ENCODE measurements at places on chromosomes 16 and 17. TPM values are rescaled to one million over a fixed set of nuclear protein-coding genes. Genes with fewer than 3 reads are reported as not detected.

- no peak for DNase-seq
These were observed 55.9 kb downstream of the STX8 start for GRCh38 chr17:9519583-9520272.

DNA sequence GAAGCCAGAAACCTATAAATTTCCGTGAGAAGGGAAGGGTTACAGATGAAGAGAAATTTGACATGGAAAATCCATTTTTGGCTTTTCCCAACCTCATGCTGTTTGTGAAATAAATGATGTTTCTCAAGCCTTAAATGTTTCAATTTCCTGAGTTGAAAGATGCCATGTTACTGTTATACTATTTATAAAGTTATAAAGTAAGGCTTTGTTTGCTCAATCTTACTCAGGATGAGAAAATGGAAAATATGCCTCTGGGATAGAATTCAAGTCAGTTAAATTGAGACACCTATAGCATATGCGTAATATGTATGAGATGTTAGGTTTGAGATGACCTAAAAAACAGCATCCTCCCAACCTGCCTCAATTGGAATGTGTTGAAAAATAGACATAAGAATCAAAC, 19.9 kb upstream of the FAM20A start:
- no peak for DNase-seq

- no peak for DNase-seq
These were observed 4.5 kb upstream of the NR1D1 start for GRCh38 chr17:40104594-40105486.

DNA sequence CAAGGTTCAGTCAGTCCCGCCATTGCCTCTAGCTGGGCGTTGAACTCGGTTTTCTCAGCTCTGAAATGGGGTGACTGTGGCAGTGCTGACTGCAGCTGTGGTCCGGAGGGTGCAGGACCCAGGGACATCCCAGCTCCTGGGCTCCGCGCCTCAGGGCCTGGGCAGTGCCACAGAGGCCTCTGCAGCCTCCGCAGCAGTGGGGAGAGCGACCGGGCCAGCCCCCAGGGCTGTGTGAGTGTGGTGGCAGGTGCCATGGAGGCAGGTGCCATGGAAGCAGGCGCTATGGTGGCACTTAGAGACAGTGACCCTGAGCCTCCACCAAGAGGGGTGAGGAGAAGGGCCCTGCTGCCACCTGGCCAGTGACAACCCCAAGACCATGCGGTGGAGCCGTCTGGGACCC, 30.9 kb downstream of the ZNF469 start:
- DNase-seq = no peak

GRCh38 chr17:36885153-36885735, 52.0 kb upstream of the LHX1 start:
- DNase-seq = no peak

DNA sequence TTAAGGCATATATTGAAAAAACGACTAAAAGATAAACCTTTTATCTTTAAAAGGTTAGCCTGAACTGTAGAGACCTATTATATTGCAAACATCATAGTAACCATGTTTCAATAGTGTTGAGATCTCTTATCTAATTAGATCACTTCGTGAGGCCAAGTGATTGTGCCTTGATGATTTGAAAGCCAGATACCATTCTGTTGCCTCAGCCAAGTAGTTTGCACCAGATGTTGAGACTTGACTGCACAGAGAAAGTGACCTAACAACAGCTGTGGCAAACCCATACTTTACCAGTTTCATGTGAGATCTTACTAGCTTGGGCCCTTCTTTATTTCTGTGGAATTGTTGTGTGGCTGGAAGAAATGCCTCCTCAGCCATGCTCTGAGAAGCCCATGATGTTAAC, 717.3 kb downstream of the KCNJ2 start:
- no peak for DNase-seq

DNA sequence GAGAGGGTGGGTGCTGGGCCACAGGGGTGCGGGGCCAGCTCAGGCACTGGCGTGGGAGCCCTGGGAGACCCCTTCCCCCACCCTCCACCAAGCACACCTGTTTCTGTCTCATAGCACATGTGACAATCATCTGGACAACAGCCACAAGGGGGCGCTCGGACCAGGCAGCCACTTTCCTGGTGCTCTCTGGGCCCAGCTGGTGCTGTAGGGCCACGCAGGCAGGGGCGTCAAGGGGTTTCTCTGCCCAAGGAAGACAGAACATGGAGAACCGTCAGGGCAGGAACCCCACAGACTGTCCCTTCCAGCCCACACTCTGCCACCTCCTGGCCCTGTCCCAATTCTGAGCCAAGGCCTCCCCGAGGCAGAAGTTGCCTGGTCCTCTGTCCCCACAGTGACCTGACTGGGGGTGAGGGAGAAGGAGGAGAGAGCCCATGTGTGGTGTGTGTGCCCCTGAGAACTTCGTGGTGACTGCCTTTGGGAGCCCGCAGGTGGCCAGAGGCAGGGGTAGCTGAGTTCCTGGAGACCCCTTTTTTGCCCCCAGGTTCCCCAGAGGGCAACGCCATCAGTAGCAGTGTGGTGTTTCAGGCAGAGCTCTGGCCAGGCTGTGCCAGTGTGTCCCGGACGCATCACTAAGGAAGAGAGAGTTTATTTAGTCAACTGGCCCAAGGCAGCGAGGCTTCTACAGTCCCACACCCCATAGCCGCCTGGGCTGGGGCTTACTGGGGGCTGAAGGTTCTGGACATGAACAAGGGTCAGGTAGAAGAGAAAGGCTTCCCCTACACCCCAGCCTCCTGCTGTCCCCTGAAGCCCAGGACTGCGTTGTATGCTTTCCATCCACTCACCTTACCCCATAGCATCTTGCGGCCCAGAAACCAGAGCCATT, 3.1 kb upstream of the SETD6 start:
- peak; percentile 78 for DNase-seq

DNA sequence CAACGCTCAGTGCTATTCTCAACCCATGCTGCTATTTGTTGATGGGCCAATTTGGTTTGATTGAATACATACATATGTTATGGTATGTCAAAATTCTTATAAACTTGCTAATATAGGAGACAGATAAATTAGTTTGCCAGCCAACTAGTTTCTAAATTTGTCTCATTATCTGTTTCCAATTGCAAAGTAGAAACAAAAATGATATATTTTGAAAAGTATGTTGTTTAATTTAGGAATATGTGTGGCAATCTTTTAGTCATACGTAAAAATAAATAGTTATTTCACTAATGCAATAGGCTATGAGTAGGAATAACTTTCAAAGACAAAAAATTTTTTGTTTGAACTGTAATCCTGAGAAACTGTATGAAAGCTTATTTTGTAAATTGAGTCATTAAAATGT, 210.6 kb upstream of the KCNJ16 start:
- no peak for DNase-seq

DNA sequence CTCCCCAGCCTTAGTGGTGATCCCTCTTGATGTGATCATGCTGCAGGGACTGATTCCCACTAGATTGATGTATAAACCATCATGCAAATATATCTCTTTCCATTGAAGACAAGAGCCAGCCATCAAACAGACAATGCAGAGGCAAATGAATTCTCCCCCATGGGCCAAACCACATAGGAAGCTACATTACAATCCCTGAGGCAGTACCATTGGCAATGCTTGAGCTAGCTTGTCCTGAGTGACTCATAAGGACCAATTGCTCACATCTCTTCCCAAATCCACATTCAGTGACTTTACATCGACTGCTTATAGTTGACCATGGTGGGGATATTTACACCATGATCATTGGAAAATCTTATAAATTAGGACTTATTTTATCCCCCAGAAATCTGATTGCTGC, 242.2 kb downstream of the SHISA9 start:
- DNase-seq = no peak

DNA sequence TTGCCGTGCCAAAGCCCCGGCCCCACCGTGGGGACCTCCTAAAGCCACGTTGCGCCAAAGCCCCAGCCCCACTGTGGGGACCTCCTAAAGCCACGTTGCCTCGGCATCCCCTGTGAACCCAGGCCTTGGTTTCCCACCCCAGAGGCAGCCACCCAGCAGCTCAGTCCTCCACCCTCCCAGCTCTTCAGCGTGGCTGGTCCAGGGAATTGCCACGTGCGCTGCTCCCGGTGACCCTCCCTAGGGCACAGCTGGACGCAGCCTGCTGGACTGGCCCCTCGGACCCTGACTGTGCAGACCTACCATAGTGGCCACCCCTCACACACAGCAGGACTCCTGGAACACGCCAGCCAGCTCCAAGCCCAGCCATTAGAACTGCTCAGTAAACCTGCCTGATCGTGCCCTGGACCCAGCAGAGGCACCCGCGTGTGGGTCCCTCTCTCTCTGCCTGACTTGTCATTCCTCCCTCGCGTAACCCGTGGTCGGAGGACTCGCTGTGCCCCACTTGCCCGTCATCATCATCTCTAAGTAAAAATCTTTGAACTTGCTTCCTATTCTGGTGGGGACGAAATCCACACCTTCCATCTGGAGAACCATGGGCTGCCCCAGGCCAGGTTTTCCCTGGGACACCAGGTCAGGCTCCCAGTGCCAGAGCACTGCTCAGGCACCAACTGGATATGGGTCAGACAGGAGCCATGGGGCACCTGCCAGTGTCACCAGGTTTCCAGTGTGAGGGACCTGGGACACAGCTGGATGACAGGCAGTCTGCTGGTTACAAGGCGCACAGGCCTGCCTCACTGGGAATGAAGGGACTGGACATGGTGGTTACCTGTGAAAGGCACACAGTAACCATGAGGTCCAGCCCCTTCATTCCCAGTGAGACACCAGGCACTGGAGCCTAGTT, 5.6 kb downstream of the CIAO3 start:
- DNase-seq = no peak

DNA sequence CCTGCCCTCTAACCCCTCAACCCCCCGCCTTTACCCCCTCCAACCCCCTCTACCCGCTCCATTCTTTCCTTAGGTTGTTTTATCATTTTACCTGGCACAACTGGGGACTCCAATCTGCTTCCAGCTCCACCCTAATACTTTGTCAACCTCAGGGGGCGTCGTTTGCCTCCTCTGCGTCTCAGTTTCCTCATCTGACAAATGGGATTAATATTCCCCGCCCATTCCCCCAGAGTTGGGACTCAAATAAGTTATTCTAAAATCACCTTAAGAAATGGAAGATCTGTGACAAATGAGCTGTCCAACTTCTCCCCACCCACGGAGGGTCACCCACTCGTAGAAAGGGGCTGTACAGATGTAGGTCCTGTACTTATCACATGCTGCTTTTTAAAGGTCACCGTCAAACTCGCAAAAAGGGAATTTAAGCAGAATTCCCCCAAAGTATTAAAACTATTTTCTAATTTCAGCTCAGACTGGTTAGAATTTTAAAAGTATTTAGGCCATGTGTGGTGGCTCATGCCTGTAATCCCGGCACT, 40.6 kb upstream of the CPNE2 start:
- no peak for DNase-seq

DNA sequence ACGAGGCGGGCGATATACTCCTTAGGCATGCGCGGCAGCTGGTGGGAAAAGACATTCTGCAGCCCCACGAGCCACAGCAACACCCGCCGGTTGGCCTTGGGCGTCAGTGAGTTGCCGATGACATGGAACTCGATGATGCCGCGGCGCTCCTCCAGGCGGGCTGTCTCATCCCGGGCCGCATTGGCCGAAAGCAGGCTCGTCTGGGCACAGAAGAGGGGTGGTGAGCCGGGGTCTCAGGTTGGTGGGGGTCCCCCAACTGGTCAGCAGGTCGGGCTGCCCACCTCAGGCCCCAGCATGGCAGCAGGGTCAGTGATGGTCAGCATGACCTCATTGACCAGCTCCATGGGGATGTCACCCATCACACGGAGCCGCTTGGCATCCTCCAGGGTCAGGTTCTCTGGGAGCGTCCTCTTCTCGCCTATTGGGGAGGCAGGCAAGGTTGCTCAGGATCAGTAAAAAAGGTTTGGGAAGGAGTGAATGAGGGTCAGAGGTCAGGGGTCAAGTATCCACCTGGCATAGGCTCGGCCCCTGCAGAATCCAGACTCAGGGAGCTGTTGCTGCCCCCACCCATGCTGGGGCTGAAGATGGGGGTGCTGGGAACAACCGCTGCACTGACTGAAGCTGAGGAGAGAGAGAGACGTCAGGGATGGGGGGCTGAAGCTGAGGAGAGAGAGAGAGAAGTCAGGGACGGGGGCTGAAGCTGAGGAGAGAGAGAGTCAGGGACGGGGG, 3.6 kb downstream of the KAT2A start:
- DNase-seq = no peak

DNA sequence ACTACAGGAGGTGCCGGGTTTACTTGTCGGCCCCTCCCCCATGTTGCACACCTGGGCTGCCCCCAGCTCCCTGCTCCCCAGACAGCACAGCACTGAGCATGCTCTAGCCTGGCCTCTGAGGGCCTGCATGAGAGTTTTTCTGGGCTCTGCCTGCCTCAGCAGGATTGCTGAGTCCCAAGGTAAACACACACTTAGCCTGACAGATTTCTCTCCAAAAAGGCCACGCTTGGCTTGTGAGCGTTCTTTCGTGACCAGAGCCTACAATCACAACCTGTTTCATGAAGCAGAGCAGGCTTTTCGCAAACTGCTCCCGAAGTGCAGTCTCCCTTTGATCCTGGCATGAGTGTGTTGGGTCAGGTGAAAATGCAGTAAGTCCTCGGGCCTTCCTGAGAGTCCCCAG, 9.8 kb upstream of the CD300E start:
- DNase-seq = no peak

GRCh38 chr16:54245788-54246453, 40.7 kb downstream of the IRX3 start:
- DNase-seq = peak; percentile 0

GRCh38 chr16:84115919-84116719, 623 bp downstream of the MBTPS1 start:
- no peak for DNase-seq

DNA sequence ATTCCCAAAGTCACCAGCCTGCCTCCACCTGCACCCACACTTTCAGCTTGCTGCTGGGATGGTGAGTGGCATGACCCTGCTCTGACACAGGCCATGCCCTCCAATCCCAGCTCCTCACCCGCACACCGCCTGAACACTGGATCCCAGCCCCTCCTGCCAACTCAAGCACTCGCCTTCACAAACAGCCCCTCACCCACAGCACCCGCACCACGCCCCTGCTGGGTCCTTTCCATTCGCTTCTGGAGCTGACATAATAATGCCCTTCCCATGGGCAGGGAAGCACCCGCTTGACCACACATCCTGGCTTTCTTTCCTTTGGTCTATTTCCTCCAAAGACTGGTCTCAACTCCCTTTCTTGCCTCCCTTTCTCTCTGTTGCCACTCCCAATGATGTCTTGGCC, 57.6 kb downstream of the RAB11FIP4 start:
- DNase-seq = no peak

GRCh38 chr17:73340093-73340596, 28.3 kb upstream of the CDC42EP4 start:
- DNase-seq = no peak

DNA sequence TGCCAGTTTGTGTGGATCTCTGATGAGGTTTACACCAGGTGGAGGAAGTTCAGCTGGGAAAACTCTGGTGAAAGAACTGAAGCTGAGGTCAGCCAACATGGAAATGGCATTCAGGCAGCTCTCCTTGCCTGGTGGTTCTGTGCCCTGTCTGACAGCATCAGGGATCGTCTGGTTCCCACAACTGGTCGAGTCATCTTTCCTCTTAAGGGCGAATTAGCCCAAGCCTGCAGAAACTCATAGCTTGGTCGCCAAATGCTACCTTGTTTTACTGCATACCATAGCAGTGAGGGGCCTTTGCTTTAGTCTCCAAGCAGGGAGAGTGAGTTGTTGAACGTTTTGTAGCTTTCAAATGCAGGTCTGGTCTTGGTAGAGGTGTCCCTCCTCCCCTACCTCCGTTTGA, 7.2 kb downstream of the PLCG2 start:
- no peak for DNase-seq

- DNase-seq = no peak
These were observed 20.0 kb downstream of the UTS2R start for GRCh38 chr17:82391496-82392066.

The RAB26 gene
- total RNA-seq = 10.2 TPM

The DNAI2 gene
- not detected for total RNA-seq

The IL4R gene
- 51.4 TPM for total RNA-seq

The HID1 gene
- 5.9 TPM for total RNA-seq

The TK2 gene
- 39.0 TPM for total RNA-seq
